ENCODE measurements at places on chromosomes 12 and 14.

DNA sequence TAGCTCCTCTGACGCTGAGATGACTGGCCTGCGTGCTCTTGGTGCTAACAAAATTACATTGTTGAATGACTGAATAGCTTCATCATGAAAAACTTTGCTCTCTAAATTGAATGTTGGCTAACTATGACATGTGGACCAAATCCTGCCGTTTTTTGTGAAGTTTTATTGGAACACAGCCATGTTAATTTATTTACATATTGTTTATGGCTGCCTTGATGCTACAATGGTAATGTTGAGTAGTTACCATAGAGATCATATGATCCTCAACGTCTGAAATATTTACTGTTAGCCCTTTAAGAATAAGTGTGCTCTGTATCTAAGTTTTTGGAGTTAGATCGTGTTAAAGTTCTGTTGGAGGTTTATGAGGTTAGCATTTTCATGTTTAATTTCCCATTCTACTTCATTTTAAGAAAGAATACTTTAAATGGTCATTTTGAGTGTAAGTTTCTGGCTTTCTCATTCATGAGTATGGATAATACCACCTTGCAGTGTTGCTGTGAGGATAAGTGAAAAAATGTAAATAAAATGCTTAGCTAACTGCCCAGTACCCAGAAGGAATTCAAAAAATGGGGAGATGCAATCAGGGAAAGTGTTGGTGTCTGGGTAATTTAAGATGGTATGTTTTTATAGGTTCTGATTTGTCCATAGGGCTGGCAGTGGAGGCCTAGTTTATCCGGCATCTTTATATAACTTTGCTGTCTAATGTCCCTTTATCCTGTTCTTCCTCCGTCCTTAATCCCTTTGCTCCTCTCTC lies 35.3 kb downstream of the NUBPL start:
- DNase-seq: no peak

GRCh38 chr14:91303091-91303923 lies 58.8 kb upstream of the GPR68 start:
- DNase-seq: no peak

- no peak for DNase-seq
These were observed 64.8 kb upstream of the MAX start for GRCh38 chr14:65167072-65167645.

DNA sequence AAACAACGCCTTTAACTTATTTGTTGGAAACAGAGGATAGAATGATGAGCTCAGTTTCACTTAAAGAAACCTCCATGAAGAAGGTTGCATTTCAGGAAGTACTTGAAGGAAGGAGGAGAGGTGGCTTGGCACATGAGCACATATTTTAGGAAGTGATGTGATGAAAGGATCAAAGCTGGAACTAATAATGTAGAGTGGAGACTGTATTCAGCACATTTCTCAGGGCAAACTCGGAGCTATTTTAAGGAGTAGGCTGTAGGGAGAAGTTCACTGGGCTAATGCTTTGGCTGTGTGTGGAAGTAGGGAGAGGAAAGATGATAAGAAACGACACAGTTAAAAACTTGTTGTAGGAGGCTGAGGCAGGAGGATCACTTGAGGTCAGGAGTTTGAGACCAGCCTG lies 272.8 kb downstream of the AKAP6 start:
- no peak for DNase-seq

DNA sequence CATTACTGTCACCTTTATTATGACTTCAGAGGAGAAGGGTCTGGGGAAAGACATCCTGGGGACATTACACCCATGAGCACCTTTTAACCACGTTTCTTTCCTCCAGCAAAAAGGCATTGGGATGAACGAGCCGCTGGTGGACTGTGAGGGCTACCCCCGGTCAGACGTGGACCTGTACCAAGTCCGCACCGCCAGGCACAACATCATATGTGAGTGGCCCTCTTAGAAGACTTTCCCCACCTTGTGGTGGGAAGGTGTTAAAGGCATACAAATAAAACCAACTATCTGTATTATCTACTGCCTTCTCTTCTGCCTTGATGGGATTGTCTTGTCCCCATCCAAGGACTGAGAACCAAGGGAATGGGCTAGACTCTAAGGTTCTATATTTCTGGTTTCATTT lies 6.0 kb downstream of the PSMD9 start:
- no peak for DNase-seq

GRCh38 chr14:24362241-24362960 lies 5.6 kb upstream of the NFATC4 start:
- DNase-seq: no peak

- DNase-seq: no peak
These were observed 8.7 kb upstream of the INHBE start for GRCh38 chr12:57446292-57446960.

DNA sequence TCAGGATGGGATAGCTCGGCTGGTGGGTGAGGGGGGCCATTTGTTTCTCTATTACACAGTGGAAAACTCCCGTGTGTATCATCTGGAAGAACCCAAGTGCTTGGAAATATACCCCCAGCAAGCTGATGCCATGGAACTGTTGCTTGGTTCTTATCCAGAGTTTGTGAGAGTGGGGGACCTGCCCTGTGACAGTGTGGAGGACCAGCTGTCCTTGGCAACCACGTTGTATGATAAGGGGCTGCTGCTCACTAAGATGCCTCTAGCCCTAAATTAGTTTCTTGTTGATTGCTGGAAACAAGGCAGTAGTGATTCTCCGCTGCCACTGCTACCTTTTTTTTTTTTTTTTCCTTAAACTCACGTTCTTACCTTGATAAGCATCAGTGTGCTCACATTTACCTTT lies 1.9 kb downstream of the RIOX1 start:
- DNase-seq: no peak

- no peak for DNase-seq
These were observed at the start of gene MYH7 for GRCh38 chr14:23435543-23436326. TSS of gene MYH7 (minus strand) at chr14:23435660. CDS start at chr14:23433732, 1,928 bp downstream.

- no peak for DNase-seq
These were observed 96.9 kb downstream of the STXBP6 start for GRCh38 chr14:24952851-24953666.

DNA sequence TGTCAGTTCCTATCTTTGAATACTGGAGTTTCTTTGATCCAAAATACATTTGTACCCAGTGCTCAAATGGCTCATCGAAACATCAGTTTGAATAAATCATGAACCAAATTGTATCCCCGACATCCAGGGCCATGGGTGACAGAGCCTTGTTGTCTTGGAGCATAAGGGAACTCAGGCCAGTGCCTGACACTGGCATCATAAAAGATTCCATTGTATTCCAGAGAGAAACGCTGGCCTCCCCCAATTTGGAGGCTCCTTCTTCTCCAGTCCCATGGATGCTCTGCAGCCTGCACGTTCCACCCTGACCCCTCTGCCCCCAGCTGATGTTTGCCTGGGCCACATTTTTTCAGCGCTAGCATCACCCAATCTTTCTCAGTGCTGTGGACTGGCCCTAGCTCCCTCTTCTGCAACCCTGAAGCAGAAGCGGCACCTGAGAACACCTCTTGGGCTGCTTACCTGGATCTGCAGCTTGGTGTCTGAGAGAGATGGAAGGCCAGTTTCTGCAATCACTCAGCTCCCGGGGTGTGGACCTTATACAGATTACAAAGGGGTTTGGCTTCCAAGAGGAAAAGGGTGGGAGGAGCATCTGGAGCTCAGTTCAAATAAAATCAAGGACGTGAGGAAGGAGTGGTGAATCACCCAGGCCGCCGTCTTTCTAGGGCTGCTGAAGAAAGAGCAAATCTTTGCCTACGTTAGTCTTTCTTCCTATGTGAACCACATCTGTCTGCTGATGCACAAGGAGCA lies at the start of gene RNASE1:
RNASE1 (minus strand) TSS at position 504 of the 744 bp plus-strand sequence. CDS start 776 bp downstream, outside the sequence.
- no peak for DNase-seq

GRCh38 chr12:116241157-116241759 lies 36.2 kb downstream of the MED13L start:
- no peak for DNase-seq

DNA sequence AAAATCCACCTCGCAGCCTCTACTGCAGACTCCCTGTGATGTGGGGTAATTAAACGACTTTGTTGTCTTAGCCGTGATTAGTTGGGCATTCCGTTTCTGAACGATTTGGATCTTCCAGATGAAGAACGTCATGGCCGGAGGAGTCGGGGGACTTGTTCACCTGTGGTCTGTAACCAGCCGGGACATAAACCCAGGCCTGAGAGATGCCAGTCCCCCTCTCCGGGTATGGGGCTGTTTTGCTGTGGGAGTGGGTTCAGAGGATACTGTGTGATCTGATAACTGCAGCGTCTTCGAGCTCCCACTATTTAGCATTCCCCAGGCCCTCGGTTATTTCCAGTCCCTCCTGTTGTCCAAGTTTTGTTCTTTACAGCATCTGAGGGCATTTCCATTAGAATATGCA lies 96.1 kb downstream of the PIWIL1 start:
- no peak for DNase-seq

GRCh38 chr12:115840159-115840558 lies 437.3 kb downstream of the MED13L start:
- no peak for DNase-seq

- no peak for DNase-seq
These were observed 1.8 kb upstream of the TESC start for GRCh38 chr12:117100851-117101673.

GRCh38 chr14:106850913-106851825 lies 1324.8 kb downstream of the TMEM121 start:
- no peak for DNase-seq

DNA sequence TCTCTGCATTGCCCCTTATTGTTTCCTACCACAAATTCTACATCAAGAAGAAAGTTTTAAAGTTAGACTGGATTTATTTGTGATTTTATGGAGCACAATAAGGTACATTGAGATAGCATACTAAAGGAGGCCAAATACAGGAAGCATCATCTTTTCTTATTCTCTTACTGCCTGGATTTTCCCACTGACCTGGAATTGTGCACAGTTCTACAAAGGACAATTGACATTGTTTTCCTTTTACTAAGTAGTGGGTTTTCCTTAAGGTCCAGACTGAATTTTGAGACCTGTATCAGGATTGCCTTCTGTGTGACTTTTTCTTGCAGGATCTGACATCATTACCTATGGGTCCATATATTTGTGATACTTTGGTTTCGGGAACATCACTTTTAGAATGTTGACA lies 18.8 kb upstream of the ZNF140 start:
- DNase-seq: no peak

- no peak for DNase-seq
These were observed 1.6 kb downstream of the BEGAIN start for GRCh38 chr14:100585448-100586152.

- no peak for DNase-seq
These were observed 59.3 kb downstream of the C14orf132 start for GRCh38 chr14:96098309-96098998.

DNA sequence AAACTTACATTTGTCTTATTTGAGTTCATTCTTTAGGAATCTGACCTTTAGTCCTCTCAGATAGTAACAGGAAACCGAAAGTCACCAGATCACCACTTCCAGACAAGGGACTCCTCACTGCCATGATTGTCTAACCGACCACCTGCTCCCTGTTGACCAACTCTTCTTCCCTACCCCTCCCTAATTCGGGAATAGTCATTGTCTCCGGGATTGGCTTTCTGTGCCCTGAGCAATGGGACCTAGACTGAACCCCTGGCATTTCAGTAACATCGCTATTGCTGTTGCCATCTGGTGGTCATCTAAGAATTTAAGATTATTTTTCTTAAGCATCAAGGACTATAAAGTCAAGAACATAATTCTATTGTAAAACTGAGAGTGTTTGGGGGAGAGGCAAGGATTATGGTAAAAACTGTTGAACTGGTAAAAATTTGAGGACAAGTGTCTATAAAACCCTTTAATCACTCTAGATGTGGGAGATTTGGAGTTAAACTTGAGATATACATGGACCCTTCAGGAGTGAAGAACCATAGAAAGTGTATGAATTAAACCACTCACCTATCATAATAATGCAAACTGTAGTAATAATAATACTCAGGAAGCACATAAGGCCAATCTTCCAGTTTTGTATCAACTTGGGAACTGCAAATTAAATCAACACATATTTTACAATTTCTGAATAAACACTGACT lies 6.3 kb downstream of the CLEC2A start:
- no peak for DNase-seq

DNA sequence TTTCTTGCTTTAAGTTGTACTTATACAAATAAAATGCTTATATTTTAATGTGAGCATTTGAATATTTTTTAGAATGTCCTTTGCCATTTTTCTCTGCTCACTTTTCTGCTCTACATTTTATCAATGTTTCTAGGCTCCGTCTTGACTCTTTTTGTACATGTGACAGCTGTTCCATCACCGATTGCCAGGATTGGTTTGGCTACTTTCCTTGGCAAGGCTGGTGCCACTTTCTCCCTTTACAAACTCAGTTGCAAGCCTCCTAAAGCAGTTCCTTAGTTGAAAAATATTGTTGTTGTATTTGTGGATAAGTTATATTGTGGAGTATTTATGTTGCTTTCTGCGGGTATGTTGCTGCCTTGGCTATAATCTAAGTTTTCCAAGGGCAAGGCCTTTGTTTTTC lies 63.4 kb downstream of the DACT1 start:
- DNase-seq: no peak

- DNase-seq: no peak
These were observed 15.0 kb downstream of the ACACB start for GRCh38 chr12:109131154-109132050.

GRCh38 chr12:3593906-3594483 lies 103.0 kb downstream of the PRMT8 start:
- DNase-seq: no peak

GRCh38 chr14:102878174-102878969 lies 44.1 kb upstream of the AMN start:
- no peak for DNase-seq

DNA sequence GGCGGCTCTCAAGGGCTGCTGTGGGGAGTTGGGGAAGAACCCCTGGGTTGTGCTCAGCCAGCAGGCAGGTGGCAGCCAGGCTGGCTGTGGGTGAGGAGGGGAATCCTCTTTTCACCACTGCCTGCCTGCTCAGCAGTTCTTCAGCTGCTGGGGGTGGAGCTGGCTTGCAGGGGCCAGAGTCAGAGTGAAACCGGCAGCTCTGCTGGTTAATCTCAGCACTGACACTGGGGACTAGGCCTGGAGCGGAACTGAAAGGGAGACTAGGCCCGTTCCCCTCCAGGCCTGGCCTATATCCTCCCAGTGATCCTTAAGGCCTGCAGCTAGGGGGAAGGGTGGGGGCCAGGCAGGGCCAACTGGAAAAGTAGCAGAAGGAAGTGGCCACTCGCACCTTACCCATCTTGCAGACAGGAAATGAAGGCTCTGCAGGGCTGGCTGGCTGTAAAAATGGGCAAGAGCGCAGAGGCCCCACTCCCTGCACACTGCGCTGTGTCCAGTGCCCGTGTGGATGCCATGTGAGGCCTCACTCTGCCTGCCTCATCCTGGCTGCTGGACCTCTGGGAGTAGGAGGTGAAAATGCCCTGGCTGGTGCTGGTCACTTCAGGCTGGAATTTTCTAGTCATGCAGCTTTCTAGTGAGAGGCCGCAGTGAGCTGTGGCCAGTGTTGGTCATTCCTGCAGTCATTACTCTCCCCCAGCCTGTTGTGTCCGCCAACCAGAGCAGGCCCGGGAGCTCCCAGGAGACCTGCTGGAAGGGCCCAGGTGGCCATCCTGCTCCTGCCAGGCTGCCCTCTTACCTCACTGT lies 39.4 kb downstream of the SH2B3 start:
- DNase-seq: no peak

Data from AG09319 (cell line).